ENCODE measurements at places on chromosomes 5 and 9.

DNA sequence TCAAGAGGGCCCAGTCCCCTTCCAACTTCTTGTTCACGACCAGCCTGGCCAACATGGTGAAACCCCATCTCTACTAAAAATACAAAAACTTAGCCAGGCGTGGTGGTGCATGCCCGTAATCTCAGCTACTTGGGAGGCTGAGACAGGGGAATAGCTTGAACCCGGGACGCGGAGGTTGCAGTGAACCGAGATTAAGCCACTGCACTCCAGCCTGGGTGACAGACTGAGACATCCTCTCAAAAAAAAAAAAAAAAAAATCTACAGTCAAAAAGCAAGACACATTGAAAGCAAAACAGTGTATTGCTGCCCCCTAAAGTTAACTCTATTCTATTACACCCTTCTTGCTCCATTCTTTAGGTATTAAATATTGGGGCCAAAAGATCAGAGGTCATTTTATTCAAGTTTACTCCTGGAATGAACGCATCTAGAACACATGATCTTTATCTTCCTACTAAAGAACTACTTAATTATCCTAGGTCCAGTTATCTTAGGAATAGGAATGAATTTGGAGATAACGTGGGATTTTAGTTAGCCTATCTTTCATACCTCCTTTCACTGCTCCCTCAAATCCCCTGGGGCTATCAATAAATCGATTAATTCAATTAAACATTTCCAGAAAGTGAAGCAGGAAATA, 2.4 kb downstream of the ATG12 start:
- DNase-seq = peak; percentile 78

- no peak for DNase-seq
Observed at GRCh38 chr9:86275962-86276361, 6.4 kb downstream of the ISCA1 start.

DNA sequence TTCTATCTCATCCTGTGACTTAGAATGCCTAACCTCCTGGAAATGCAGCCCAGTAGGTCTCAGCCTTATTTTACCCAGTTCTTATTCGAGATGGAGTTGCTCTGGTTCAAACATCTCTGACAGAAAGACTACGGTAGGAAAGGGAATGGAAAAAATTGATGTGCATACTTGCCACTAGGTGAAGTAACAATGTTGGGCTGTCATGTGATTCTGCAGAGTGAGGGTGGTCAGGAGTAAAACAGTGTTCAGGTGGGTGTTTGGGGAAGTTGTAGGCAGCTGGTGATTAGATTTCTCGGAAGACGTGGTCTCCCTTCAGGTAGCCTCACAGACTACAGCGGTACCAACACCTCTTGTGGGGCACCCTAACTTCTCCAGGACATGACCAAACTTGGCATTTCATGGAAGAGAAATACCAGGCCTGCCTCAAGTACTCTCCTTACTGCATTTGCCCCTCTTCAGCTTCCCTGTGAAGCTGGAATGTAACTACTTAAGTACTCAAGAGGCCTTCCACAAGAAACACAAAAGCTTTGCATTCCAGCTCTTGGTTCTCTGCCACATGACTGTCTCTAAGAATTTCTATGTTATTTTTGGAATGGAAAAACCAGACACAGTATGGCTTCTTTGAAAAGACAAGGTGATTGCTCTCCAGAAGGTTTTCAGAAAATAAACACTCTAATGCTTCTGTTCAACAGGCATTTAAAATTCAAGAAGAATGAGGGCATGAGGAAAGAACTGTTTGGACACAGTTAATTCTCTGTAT, 17.4 kb upstream of the ENTREP1 start:
- DNase-seq = no peak

- DNase-seq = no peak
Observed at GRCh38 chr9:109498195-109499092, at the start of gene PTPN3. PTPN3 (minus strand) TSS chr9:109498307; CDS start chr9:109463434, 34,873 bp downstream.

- DNase-seq = no peak
Observed at GRCh38 chr9:15115702-15116101, 191.3 kb downstream of the TTC39B start.

GRCh38 chr9:111572950-111573604, 26.4 kb downstream of the PTGR1 start:
- DNase-seq = no peak

DNA sequence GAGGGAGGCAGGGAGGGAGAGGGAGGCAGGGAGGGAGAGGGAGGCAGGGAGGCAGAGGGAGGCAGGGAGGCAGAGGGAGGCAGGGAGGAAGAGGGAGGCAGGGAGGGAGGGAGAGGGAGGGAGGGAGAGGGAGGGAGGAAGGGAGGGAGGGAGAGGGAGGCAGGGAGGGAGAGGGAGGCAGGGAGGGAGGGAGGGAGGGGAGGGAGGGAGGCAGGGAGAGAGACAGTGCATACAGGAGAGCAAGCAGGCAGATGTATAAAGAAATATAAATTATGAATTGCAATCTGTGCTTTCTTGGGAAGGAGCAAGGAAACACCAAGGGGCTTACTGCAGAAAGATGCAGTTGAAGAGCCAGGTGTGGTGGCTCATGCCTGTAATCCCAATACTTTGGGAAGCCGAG, 147.2 kb upstream of the PANK3 start:
- DNase-seq = no peak

DNA sequence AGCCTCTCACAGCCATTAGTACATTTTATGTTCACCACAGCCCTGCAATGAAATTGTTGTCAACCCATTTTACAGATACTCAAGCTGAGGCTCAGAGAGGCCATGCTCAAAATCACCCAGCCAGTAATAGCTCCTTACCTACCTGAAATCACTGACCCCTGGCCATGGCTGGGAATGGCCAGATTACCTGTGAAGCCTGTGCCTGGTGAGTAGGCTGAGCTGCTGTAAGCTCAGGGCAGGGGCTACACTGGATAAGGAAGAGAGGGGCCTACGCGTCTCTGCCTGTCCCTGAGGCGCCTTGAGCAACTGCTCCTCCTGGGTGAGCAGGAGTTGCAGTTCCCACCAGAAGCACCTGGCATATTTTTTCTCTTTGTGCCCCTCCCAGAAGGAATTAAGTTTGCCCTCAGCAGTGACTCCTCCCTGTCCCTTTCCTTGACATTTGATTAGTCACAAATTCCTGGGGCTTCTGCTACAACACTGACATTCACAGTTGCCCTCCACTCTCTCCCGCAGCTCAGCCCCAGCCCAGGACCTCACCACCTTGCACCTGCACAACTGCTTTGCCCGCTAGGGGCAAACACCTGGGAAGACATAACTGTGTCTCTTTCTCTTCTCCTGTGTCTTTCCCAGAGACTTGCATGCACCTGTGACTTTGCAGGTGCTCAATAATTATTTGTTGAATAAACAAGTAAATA, 5.7 kb downstream of the CLTB start:
- DNase-seq = no peak

All from activated CD4-positive, alpha-beta T cell treated with anti-CD3 and anti-CD28 coated beads, Interleukin-10, Interleukin-2, amounts not matched to agents 100 ng/mL and 50 ng/mL, durations not matched to agents 16 hours and 8 hours (primary cell).